ENCODE measurements at places on chromosomes 6 and 20.
A peak's percentile ranks its signal among the peaks of the same experiment; 100 is the strongest.

GRCh38 chr20:62331347-62331746 is 28.6 kb downstream of the ADRM1 start:
- no peak for DNase-seq

DNA sequence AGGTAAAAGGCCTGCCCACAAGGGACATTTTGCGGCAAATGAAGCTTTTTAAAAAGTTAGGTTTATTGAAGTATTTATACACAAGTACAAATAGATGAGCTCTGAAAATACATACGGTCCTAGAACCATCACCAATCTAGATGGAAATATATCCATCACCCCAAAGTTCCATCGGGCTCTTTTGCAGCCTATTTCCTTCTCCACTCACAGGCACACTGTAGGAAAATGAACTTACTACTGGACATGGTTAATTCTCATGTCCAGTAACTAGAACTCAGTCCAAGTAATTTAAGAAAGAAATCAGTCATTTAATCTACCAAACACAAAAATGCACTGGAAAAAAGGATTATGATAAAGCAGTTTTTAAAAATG is 6.2 kb downstream of the PCNA start:
- no peak for DNase-seq

- DNase-seq, result no peak
Observed at GRCh38 chr6:29263001-29263400, 38.5 kb upstream of the OR14J1 start.

DNA sequence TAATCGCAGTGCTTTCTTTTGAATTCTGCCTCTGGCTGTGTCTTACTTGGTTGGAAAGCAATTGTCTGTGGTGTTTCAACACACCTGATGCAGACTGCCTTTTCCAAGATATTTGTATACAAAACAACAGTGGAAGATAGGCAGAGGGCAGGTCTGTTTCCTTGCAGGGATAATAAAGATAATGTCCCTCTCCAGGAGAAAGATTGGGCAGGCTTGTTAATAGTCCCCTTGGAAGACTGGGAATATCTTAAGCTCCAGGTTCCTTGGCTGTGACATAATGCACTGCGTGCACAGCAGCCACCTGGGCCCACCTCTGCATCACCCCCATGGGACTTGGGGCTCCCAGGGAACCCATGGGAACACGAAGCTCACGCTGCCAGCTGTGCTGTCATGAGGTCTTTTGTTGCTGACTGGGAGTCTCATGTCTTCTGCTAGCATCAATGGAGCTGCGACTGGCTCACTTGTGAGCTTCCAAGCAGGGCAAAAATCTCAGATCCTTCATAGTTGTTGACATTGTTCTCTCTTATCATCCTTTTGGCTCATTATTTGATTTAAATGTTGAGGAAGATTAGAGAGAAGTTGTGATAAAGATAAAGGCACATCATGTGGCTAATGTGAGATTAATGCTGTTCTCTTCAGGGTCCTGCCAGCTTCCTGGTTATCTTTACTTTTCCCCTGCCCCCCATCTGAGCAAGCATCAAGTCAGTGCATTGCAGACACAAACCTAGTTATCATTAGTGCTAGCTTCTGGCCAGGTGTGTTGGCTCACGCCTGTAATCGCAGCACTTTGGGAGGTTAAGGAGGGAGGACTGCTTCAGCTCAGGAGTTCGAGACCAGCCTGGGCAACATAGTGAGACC is 107.1 kb upstream of the ASF1A start:
- DNase-seq, result no peak

- no peak for DNase-seq
Observed at GRCh38 chr6:10719964-10720264, 3.0 kb upstream of the TMEM14C start.

GRCh38 chr20:2599288-2600006 is 53.0 kb upstream of the NOP56 start:
- DNase-seq, result no peak

DNA sequence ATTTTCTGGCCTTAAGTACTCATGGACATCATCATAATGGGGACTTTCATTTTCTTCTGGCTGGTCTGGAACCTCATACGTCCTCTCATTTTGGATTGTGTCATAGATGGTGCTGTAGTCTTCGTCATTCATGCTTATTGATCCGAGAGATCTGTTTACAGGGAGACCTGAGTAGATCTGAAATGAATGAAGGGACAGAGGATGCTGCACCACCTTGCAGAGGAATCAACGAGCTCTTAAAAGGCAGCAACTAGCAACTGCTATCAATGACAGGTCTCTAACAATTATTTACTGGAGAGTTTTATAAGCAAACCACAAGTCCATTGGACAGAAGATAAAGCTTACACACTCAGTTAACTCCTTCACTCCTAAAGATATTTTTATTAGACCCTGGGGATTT is 49.7 kb upstream of the ENPP4 start:
- DNase-seq, result no peak

DNA sequence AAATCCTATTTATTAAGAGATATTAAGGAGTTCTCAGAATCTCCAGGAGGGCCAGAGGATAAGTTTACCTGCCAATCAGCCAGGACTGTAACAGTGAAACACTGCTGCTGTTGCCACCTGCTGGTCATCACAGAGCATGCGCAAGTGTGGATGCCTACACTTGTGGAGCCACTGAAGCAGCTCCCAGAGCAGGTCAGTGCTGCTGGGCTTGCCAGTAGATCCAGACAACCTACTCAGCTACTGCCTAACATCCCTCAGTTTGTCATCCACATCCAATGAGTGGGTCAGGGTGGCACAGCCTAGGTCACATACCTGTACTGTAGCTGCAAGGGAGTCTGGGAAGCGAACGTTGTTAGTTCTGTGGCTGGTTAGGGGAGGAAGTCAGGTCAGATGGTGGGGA is 18.3 kb upstream of the NHSL1 start:
- peak; percentile 73 for DNase-seq

- DNase-seq, result no peak
Observed at GRCh38 chr6:48389146-48390043, 278.4 kb upstream of the PTCHD4 start.

GRCh38 chr6:10389739-10390494 is 25.0 kb downstream of the TFAP2A start:
- no peak for DNase-seq

GRCh38 chr20:24668384-24668702 is 198.9 kb downstream of the SYNDIG1 start:
- DNase-seq, result no peak

GRCh38 chr20:61925555-61926252 is 140.0 kb downstream of the TAF4 start:
- no peak for DNase-seq

GRCh38 chr20:48846516-48847492 is 19.0 kb upstream of the PREX1 start:
- DNase-seq, result peak; percentile 87

GRCh38 chr6:82602776-82603175 is 239.2 kb downstream of the TPBG start:
- DNase-seq, result no peak

- no peak for DNase-seq
Observed at GRCh38 chr6:32406857-32407256, at the start of gene BTNL2. Gene BTNL2 (minus strand): TSS chr6:32407181. CDS start chr6:32407123, 58 bp downstream.

- no peak for DNase-seq
Observed at GRCh38 chr20:57241363-57241991, 25.0 kb downstream of the BMP7 start.

DNA sequence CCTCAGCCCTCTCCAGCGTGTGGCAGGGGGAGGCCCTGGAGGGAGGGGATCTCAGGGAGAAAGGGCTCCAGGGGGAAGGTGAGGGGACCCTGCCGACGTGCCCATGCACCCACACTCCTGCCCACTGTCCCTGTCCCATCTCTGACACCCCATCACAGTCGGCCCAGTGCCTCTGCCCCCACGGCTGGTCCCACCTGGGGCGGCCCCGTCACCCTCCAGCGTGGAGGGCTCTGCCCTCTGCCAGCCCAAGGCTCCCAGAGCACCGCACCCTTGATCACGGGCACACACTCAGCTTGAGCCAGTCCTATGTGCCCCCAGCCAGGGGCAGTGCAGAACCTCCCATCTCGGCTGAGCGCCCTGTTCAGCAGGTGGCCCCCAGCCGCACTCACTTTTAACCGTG is 9.2 kb downstream of the SLC4A11 start:
- no peak for DNase-seq

- no peak for DNase-seq
Observed at GRCh38 chr6:123780021-123780420, 23.6 kb upstream of the NKAIN2 start.

- no peak for DNase-seq
Observed at GRCh38 chr6:35634316-35634715, 54.4 kb downstream of the FKBP5 start.

DNA sequence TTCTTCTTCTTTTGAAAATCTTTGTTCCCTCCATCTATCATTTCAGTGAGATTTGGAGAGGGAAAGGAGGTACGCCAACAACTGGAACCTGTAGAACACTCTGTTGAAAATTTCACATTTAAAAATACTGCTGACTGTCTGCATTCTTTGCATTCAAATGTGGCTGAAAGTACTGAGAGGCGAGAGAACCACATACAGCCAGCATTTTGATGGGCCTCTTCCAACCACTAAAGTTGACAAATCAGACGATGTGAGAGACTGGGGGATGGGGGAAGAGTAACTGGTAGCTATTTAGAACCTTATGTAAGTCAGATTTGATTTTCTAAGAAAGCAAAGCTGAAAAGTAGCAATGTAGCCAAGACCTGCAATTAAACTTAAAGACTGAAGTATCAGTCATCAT is 77.5 kb downstream of the FKBP5 start:
- peak; percentile 65 for DNase-seq

- DNase-seq, result peak; percentile 31
Observed at GRCh38 chr6:105898286-105898685, 187.8 kb upstream of the PRDM1 start.

- DNase-seq, result no peak
Observed at GRCh38 chr20:38894091-38894847, 31.9 kb upstream of the FAM83D start.

GRCh38 chr6:128882560-128882959 is 378 bp upstream of the LAMA2 start:
- no peak for DNase-seq

- no peak for DNase-seq
Observed at GRCh38 chr6:112259337-112259675, 4.9 kb upstream of the LAMA4 start.

- no peak for DNase-seq
Observed at GRCh38 chr20:24535941-24536730, 66.7 kb downstream of the SYNDIG1 start.

DNA sequence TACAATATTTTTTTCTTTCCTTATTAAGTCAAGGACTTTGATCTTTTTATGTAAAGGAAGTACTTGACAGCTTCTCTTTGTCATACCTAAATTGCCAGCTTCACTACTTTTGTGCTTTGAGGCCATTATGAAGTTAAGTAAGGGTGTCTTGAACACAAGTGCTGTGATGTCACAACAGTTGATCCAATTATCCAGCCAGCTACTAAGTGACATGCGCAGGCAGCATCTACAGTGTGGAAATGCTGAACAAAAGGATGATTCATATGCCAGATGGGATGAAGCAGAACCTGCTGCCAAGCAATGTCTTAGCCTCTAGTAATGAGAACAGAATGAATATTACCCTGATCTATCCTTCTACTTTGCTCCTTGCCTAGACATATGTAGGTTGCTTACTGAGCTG is 68.3 kb upstream of the TMEM244 start:
- no peak for DNase-seq

DNA sequence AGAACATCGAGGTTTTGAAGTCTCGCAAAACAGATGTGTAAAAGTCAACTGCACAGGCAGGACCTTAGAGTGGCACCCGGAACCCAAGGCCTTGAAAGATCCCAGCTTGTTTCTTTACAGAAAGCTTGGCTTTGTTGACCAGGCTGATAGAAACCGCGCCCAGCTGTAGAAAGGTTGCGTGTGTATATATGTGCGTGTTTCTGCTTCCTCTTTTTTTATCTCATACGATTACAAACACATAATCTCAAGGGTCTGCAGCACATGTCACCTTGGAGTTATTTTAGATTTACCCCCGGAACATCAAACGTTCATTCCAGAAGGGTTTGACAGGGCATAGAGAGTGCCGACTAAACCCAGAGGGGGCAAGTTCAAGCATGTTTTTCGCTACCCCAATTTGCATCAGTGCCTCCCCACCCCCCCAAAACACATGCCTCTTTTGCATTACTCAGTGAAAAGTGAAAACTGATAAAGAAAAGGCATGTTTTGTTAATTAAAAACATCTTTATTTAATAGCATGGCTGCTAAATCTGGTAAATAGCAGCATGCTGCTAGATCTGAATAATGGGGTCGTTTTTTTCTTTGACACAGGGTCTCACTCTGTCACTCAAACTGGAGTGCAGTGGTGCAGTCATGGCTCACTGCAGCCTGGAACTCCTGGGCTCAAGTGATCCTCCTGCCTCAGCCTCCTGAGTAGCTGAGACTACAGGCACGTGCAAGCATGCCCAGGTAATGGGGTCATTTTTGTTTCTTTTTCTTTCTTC is 33.2 kb upstream of the NCOA3 start:
- no peak for DNase-seq

DNA sequence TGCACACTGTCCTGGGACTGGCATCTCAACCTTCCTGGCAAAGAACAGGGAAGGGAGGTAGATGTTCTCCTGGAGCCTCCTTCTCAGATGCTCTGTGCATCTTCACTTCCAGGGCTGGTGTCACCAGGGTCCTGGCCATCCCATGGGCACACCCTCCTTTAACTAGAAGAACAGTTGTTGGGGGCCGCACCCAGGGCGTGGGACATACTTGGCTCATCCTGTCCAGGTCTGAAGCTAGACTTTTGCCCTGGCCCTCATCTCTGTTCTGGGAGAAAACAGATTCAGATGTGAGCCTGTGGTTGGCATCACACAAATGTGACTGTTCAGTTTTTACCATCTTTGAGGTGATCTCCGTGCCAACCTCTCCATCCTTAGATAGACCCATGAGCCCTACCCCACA is 41.6 kb downstream of the FOXC1 start:
- DNase-seq, result no peak

DNA sequence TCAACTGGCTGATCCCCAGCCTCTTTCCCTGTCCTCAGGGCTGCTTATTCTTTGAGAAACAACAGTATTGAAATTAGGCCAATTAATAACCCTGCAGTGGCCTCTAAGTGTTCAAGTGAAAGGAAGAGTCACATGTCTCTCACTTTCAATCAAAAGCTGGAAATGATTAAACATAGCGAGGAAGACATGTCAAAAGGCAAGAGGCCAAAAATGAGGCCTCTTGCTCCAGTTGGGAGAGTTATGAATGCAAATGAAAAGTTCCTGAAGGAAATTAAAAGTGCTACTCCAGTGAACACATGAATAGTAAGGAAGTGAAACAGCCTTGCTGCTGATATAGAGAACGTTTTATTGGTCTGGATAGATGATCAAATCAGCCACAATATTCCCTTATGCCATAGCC is 131.5 kb downstream of the MACROD2 start:
- DNase-seq, result no peak

GRCh38 chr6:118639054-118639964 is 12.1 kb downstream of the CEP85L start:
- DNase-seq, result no peak

Data from activated naive CD4-positive, alpha-beta T cell treated with anti-CD3 and anti-CD28 coated beads for 36 hours (primary cell).